ENCODE measurements at places on chromosomes 13 and 19.

- DNase-seq = no peak
Observed at GRCh38 chr13:112647256-112647655, 42.6 kb upstream of the ATP11A start.

GRCh38 chr13:30908416-30908980 lies 2.4 kb downstream of the MEDAG start:
- DNase-seq = no peak

DNA sequence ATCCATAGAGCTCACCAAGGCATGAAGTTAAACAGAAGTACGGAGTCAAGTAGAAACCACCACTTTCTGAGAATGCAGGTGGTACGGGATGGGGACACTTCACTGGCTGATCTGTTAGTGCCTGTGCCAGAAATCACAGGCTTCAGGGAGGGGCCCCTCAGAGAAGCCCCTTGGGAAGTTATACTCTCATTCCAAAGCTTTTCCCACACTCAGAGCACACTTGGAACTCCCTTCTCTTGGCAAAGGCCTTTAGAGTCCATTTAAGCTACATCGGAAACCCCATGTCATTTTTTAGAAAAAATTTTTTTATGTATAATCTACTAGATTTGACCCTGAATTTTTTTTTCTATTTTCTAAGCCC lies 80.7 kb upstream of the WASF3 start:
- DNase-seq = no peak

GRCh38 chr19:44757057-44757734 lies 8.7 kb downstream of the BCL3 start:
- DNase-seq = no peak

- no peak for DNase-seq
Observed at GRCh38 chr13:75294110-75294509, 187.9 kb downstream of the TBC1D4 start.

GRCh38 chr19:6736917-6737283 lies 480 bp downstream of the GPR108 start:
- DNase-seq = no peak

- no peak for DNase-seq
Observed at GRCh38 chr13:69910800-69911199, 196.8 kb upstream of the ATXN8OS start.

GRCh38 chr13:113454936-113455335 lies 1.6 kb upstream of the ADPRHL1 start:
- no peak for DNase-seq

- no peak for DNase-seq
Observed at GRCh38 chr13:44474122-44474910, 100.7 kb downstream of the SERP2 start.

GRCh38 chr13:79780240-79780639 lies 299.3 kb downstream of the NDFIP2 start:
- no peak for DNase-seq

DNA sequence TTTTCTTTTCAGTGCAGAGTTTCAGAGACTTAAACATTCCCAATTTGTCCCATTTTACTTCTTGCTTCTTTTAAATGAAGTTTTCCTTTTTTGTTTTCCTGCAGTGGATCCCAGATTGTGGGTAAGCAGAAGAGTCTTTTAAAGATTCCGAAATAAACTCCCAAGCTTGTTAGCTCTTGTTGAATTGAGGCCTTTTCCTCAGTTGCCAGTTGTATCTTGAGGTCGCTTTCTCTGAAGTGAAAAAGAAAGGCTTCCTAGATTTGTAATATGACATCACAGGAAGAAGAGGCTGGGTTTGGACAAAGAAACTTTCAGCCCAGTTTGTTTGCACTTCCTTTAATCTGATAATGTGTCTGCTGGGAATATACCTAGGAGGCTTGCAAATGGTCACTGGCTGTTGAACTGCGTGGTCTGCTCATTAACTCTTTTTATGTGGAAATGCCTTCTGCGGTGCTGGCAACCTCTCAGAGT lies at the start of gene LPAR6:
LPAR6 (minus strand) TSS at position 233 of the 471 bp plus-strand sequence. CDS start 690 bp downstream, outside the sequence.
- DNase-seq = no peak

DNA sequence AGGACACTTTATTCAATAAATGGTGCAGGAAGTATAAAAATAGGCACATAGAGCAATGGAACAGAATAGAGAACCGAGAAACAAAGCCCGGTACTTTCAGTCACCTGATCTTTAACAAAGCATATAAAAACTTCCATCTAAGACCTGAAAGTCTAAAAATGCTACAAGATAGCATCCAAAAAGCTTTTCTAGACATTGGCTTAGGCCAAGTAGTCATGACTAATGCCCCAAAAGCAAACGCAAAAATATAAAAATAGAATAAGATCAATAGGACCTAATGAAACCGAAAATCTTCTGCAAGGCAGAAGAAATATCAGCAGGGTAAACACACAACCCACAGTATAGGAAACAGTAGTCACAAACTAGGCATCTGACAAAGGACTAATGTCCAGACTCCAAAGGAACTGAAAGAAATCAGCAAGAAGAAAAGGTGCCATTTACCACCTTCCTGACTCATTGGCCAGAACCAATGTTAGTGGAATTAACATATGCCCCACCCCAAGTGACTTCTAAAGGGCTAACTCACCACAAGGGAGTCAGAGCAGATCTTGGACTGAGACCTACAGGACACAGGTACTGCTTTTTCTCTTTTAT lies 40.8 kb upstream of the CEACAM21 start:
- no peak for DNase-seq

- no peak for DNase-seq
Observed at GRCh38 chr19:58518256-58519086, 1.1 kb downstream of the ZBTB45 start.

DNA sequence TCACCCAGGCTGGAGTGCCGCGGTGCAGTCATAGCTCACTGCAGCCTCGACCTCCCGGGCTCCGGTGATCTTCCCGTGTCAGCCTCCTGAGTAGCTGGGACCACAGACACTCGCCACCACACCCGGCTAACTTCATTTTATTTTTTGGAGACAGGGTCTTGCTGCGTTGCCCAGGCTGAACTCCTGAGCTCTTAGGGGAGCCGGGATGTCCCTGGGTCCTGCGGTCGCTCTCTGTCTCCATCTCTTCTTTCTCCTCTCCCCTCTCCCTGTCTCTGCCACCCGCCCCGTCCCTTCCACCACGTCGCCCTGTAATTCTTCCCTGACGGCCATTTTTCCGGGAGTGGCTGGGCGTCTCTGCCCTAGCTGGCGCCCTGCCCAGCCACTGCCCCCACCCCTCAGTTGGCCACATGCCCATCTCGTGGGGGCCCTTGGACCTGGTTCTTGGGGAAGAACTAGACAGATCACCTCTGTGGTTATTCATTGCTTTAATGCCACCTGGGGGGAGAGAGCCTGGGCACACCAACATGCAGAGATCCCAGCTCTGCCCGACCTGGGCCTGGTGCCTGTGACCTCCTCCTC lies 18.9 kb downstream of the ARID3A start:
- DNase-seq = no peak

DNA sequence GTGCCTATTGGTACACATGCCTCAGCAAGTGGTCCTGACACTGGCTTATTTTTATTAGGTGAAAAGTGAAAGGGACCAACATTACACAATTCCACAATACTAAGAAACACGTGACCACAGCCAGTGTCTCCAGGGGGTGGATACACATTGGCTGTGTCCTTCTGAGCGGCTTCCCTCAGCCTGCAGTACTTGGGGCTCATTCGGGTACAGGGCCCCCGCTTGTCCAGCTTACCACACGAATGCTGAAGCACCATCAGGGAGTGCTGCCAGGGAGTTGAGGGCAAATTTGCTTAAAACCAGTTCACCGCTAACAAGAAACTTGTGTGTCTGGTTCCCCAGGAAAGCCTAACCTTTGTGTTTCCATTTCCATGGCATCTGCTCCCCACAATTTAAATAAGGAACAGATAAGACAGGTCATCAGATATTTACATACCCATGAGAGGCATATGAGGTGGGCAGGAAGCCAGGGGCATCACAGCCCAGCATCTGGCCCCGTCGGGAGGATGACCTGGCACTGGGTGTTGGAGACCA lies 23.3 kb downstream of the PBX4 start:
- DNase-seq = no peak

DNA sequence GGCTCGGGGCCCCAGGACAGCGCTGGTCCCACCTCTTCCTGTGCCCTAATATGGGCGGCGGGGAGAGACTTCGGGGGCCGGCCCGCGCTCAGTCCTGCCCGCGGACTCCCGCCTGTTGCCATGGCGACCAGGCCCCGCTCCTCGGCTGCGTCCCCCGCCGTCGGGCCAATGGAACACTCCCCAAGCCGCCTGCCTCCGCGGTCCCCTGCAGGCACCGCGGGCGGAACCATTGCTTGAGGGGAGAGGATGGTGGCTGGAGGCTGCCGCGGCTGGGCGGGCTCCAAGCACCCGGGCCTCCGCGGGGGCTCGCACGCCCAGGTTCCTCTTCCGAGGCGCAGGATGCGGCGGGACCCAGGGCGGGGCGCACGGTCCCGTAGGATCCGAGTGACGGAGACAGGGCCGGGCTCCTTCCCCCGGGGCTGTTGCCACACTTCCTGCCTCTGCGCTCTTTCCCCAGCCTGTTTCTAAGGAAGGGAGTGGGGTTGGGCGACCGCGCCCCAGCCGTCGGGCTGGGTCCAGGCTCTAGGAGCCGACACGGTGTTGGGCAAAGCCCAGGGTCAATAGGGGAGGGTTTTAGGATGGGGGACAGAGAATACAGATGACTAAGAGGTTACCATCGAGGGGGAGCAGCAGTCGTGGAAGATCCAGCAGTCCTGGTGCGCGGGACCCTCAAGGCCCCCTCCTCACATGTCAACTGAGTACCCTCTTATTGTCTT lies 1.2 kb upstream of the JUNB start:
- peak; percentile 80 for DNase-seq

- no peak for DNase-seq
Observed at GRCh38 chr19:15479391-15480345, at the start of gene PGLYRP2. PGLYRP2 (minus strand) TSS chr19:15479501; CDS start chr19:15479371, 130 bp downstream.

DNA sequence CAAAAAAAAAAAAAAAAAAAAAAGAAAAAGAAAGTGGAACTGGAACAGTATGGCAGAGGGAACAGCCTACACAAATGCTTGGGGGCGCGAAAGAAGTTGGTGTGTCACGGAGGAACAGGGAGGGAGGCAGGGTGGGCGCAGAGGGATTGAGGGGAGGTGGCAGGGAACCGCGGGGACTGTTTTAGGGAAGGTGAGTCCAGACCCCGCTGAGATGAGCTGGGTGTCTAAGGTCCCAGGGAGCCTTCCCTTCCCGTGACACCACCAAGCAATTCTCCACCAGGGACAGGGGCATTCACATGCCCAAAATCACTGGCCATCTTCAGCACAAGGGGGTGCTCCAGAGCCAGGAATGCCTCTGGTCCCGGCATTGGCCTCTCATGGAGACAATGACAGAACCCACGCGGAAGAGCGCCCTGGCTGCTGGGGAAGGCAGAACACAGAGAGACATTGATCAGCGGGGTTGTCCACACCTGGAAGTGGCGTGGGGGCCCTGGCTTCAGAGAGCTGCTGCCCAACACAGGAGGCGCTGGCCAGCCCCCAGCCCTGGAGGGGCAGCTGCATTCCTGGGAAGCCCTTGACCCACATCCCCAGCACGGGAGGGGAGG lies 6.9 kb downstream of the PEAK3 start:
- peak; percentile 38 for DNase-seq

GRCh38 chr19:8460516-8461298 lies 15.9 kb downstream of the HNRNPM start:
- DNase-seq = no peak

GRCh38 chr13:83798731-83799130 lies 83.5 kb downstream of the SLITRK1 start:
- no peak for DNase-seq

GRCh38 chr13:51825165-51825592 lies 19.8 kb downstream of the TMEM272 start:
- DNase-seq = no peak

- no peak for DNase-seq
Observed at GRCh38 chr13:113937527-113938180, 36.2 kb downstream of the C13orf46 start.

DNA sequence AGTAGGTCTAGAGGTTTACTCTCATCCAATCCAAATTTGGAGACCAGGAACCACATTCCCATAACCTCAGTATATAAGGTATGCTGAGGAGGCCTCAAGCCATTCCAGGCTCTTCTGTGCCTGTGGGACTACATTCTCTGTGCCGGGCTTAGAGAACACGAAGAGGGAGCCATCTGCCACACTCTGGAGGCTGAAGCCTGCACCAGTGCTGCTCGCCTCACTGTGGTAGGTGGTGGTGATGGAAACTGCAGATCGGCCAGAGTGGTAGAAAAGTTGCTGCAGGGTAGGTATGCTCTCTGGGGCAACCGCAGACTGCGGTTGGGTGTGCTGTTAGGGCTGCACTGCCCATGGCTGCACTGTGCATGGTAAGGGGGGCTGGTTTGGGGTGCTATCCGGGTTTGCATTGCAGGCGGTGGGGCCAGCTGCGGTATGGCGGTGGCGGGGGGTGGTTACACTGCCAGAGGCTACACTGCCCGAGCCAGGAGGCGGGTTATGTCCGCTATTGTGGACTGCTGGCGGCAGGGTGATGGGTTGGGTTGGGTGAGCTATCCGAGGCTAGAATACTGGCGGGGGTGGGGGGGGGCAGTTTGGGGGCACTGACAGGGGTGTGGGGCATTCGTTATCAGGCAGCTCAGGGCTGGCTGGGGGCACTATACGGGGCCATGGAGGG lies 145.0 kb downstream of the TNFRSF19 start:
- no peak for DNase-seq

GRCh38 chr13:71967990-71968389 lies 101.0 kb upstream of the DACH1 start:
- DNase-seq = no peak

DNA sequence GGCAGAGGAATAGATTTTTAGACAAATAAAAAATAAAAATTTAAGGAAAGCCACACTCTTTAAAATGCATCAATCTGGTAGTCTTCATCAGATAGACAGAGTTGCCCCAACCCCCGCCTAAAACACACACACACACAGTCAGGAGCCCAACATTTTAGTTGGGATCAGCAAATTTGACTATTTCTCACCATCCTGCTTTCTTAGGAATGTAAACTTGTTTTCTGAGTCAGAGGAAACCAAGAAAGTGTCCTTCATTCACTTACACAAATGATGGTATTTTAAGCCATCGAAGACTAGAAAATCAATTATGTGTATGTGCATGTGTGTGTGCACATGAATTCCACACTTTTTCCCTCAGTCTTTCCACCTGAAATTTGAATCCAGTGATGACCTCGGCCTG lies 1657.5 kb downstream of the SLITRK1 start:
- DNase-seq = no peak

GRCh38 chr19:7879836-7880235 lies 5.6 kb upstream of the PRR36 start:
- DNase-seq = no peak

DNA sequence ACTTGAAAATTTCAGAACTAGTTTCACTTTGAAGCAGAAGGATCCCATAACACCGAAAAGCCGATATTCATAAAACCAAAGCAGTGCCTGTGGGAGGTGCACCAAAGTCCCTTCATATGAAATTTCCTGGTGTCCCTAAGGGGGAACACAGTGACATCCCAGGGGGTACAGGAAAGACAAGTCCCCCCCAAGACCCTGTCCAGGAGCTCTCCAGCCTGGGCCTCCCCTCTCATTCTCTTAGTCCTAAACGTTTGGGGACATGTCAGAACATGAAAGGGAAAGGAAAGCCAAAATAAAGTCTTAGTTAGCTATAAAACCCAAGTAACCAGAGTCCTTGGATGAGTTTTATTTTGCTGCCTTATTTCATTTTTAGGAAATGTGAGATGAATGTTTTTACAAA lies 56.6 kb downstream of the MRPL57 start:
- DNase-seq = no peak

GRCh38 chr13:29125934-29126424 lies 305.8 kb downstream of the MTUS2 start:
- no peak for DNase-seq

- no peak for DNase-seq
Observed at GRCh38 chr19:49755956-49756355, 7.2 kb downstream of the TSKS start.

All from activated naive CD4-positive, alpha-beta T cell treated with anti-CD3 and anti-CD28 coated beads, Interleukin-2, amount 50 U/mL, for 16 hours (primary cell).